Activated CD8-positive, alpha-beta T cell treated with anti-CD3 and anti-CD28 coated beads, Interleukin-2, amount 10 ng/mL, durations not matched to agents 7 days and 5 days (primary cell): ENCODE measurements at places on chromosomes 3 and 15. TPM values are rescaled to one million over a fixed set of nuclear protein-coding genes. Genes with fewer than 3 reads are reported as not detected.

Gene SLC51A
- not detected for total RNA-seq

Gene SNTN
- total RNA-seq: not detected

Gene ZDHHC19
- not detected for total RNA-seq

Gene XYLB
- total RNA-seq: 6.1 TPM

Gene CD200
- 1.4 TPM for total RNA-seq

Gene RTP4
- total RNA-seq: 12.9 TPM

Gene GOLGA6D
- not detected for total RNA-seq

Gene NEDD4
- 6.2 TPM for total RNA-seq

Gene OR5K2
- total RNA-seq: not detected

Gene FILIP1L
- total RNA-seq: 1.7 TPM

Gene SNURF
- total RNA-seq: 10.3 TPM

- H3K27ac ChIP-seq: no peak overlapping the region
- no peak for DNase-seq
- H3K36me3 ChIP-seq: no peaks in the 10 kb centered on the region
- no peaks in the 10 kb centered on the region for H3K27me3 ChIP-seq
- H3K4me1 ChIP-seq: no peaks in the 10 kb centered on the region
- H3K4me3 ChIP-seq: no peak overlapping the region
These were observed 181.8 kb downstream of the TBC1D2B start for GRCh38 chr15:77895742-77896141.

GRCh38 chr15:90082140-90082715, 20.0 kb downstream of the IDH2 start:
- H3K27ac ChIP-seq: no peak overlapping the region
- H3K27me3 ChIP-seq: no peaks in the 10 kb centered on the region
- DNase-seq: no peak
- H3K4me1 ChIP-seq: peaks cover 7% of the 10 kb centered on the region

- H3K27ac ChIP-seq: no peak overlapping the region
- H3K4me1 ChIP-seq: no peaks in the 10 kb centered on the region
- no peak overlapping the region for H3K4me3 ChIP-seq
- no peaks in the 10 kb centered on the region for H3K36me3 ChIP-seq
These were observed 23.6 kb upstream of the LRRC34 start for GRCh38 chr3:169836078-169836941.

GRCh38 chr15:74835312-74835823, 7.6 kb downstream of the ULK3 start:
- H3K4me1 ChIP-seq: no peaks in the 10 kb centered on the region
- DNase-seq: peak; percentile 54
- H3K4me3 ChIP-seq: no peak overlapping the region
- H3K27ac ChIP-seq: no peak overlapping the region
- H3K36me3 ChIP-seq: peaks cover 22% of the 10 kb centered on the region

- no peak overlapping the region for H3K4me3 ChIP-seq
- H3K27me3 ChIP-seq: no peaks in the 10 kb centered on the region
- no peaks in the 10 kb centered on the region for H3K36me3 ChIP-seq
These were observed 366.0 kb downstream of the PTPRG start for GRCh38 chr3:61927332-61927731.

- H3K36me3 ChIP-seq: no peaks in the 10 kb centered on the region
These were observed 169.6 kb upstream of the GADL1 start for GRCh38 chr3:31064021-31064420.

DNA sequence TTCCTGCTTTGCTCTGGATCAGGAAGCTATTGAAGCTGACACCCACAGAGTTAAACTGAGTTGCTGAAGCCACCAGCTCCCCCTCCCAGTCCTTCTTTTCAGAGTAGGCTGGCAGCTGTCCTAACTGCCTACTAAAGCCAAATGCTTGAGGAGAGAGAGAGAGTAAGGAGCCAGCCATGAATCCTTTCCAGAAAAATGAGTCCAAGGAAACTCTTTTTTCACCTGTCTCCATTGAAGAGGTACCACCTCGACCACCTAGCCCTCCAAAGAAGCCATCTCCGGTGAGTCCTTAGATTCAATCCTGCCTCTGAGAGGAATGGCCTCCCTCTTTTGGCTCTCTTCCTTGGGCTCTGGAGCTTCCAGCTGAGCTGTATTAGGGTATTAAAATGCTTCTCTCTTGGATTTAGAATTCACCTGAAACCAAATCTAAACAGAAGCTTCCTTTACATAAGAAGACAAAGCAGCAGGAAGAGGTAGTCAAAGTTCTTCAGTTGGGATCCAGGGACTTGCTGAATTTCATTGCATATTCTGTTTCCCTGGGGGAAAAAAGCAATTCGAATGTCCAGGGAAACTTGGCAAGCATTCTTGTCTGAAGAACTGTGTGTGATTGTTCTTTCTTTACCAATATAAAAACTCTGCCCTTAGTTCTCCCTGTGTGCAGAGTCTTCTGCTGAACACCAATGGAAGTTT, at the start of gene SLC15A2:
Gene SLC15A2, plus strand, starts transcription at position 101 of the 690 bp plus-strand sequence. Its CDS starts 76 bp downstream, at position 177.
- H3K4me3 ChIP-seq: no peak within 1 kb of the TSS
- H3K4me1 ChIP-seq: no peaks in the 10 kb centered on the region
- no peak within 1 kb of the TSS for H3K27ac ChIP-seq
- H3K27me3 ChIP-seq: no peaks in the 10 kb centered on the region
- no peak for DNase-seq

- no peak overlapping the region for H3K27ac ChIP-seq
- H3K4me3 ChIP-seq: no peak overlapping the region
- no peaks in the 10 kb centered on the region for H3K36me3 ChIP-seq
- no peaks in the 10 kb centered on the region for H3K27me3 ChIP-seq
These were observed 95.6 kb downstream of the IMPG2 start for GRCh38 chr3:101224739-101225138.

DNA sequence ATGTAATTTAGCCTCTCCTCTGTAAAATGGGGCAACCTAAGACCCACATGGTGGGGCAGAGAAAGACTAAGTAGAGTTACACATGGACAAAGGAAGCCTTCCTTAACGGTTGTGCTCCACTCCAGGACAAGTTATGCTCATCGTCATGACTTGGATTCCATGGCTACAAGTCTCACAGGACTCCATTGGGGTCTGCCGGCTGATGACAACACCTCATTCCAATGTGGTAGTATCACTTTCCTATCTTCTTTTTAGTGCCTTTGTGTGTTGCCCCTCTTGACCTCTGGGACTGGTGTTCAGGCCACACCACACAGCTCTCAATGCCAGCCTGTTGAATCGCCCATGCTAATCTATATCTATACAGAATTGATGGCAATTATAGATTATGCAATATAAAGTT, 181.3 kb upstream of the WNT5A start:
- peaks cover 5% of the 10 kb centered on the region for H3K27me3 ChIP-seq
- DNase-seq: no peak
- H3K4me1 ChIP-seq: peaks cover 12% of the 10 kb centered on the region
- H3K27ac ChIP-seq: no peak overlapping the region

DNA sequence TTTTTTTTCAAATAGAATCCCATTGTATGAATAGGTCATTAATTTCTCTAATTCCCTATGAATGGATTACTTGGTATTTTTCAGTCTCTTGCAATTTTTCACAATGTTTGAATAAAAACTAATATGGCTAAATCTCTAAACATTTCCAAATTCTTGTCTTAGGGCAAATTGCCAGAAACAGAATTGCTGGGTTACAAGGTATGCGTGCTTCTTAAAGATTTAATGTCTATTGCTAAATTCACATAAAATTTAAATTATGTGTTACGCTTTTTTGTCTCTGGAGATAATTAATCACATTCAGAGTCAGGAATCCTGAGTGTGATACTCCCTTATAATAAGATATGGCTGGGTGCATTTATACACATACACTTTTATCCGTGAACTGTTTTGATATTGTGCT, 264.5 kb upstream of the TBL1XR1 start:
- no peaks in the 10 kb centered on the region for H3K27me3 ChIP-seq
- no peaks in the 10 kb centered on the region for H3K36me3 ChIP-seq
- no peak overlapping the region for H3K4me3 ChIP-seq
- DNase-seq: no peak

GRCh38 chr3:197024881-197025735, 4.5 kb downstream of the MELTF start:
- DNase-seq: no peak
- H3K27ac ChIP-seq: no peak overlapping the region
- H3K4me3 ChIP-seq: no peak overlapping the region
- H3K27me3 ChIP-seq: no peaks in the 10 kb centered on the region

- no peaks in the 10 kb centered on the region for H3K27me3 ChIP-seq
- peak within 1 kb of the TSS; percentile 92 for H3K4me3 ChIP-seq
- peaks cover 25% of the 10 kb centered on the region for H3K4me1 ChIP-seq
- H3K36me3 ChIP-seq: peaks cover 45% of the 10 kb centered on the region
- DNase-seq: no peak
- peak within 1 kb of the TSS; percentile 95 for H3K27ac ChIP-seq
These were observed at the start of gene MSL2 for GRCh38 chr3:136196064-136196400. TSS of gene MSL2 (minus strand) at chr3:136196335. CDS start at chr3:136195113, 1,222 bp downstream.

DNA sequence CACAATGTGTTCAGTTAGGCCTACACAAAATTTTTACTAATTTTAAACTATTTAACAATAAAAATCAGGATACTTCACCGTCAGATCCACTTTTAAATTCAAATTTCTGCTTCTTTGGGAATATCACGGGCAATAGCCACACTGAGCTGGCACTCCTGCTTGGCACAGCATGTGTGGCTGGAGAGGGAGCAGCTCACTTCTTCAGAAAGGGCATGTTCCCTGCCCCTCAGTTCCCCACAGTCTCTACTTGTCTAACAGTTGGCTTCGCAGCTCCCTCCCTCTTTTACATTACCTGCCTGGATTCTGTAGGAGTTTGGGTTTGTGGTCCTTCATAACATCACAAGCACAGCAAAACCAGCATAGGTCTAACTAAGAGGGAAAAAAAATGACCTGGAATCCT, 76.0 kb upstream of the TRIM42 start:
- no peak overlapping the region for H3K4me3 ChIP-seq
- no peak overlapping the region for H3K27ac ChIP-seq
- H3K27me3 ChIP-seq: peaks cover 2% of the 10 kb centered on the region
- DNase-seq: no peak
- no peaks in the 10 kb centered on the region for H3K4me1 ChIP-seq

DNA sequence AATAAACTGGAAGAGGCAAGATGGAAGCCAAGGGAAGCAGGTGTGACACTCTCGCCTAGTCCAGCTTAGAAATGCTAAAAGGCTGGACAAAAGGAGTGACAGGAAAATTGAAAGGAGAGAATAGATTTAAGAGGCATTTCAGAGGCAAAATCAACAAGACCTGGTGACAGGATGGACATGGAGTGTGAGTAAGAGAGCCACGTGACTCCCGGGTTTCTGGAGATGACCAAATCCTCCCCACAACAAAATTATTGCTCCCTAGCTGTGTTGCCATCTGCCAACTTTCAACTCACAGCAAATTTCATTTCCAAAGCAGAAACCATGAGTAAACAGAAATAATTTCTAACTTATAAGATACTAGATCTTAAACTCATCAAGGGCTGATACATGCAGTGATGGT, 52.6 kb downstream of the MTHFS start:
- H3K27ac ChIP-seq: no peak overlapping the region
- H3K4me1 ChIP-seq: no peaks in the 10 kb centered on the region
- peaks cover 30% of the 10 kb centered on the region for H3K36me3 ChIP-seq
- no peak for DNase-seq

DNA sequence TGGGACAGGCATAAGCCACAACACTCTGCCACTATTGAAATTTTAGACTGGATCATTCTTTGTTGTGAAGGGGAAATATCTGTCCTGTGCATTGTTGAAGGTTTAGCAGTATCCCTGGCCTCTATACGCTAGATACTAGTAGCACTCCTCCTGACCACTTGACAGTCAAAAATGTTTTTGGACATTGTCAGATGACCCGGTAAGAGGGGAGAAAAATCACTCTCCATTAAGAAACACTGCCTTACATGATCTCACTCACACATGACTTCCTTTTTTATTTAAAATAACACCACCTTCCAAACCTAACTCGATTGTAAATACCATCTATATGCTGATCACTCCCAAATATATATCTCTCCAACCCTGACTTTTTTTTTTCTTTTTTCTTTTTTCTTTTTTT, 15.3 kb upstream of the HLTF start:
- H3K4me1 ChIP-seq: no peaks in the 10 kb centered on the region
- no peak for DNase-seq
- H3K4me3 ChIP-seq: no peak overlapping the region

GRCh38 chr3:35224565-35225295, 414.6 kb upstream of the ARPP21 start:
- H3K4me3 ChIP-seq: no peak overlapping the region
- H3K27me3 ChIP-seq: no peaks in the 10 kb centered on the region
- DNase-seq: no peak
- no peaks in the 10 kb centered on the region for H3K36me3 ChIP-seq
- no peaks in the 10 kb centered on the region for H3K4me1 ChIP-seq
- no peak overlapping the region for H3K27ac ChIP-seq

- no peak overlapping the region for H3K4me3 ChIP-seq
- no peak for DNase-seq
- H3K27ac ChIP-seq: no peak overlapping the region
- H3K4me1 ChIP-seq: no peaks in the 10 kb centered on the region
These were observed 134.9 kb downstream of the FEZF2 start for GRCh38 chr3:62238431-62238830.

- no peaks in the 10 kb centered on the region for H3K4me1 ChIP-seq
- DNase-seq: no peak
- H3K27me3 ChIP-seq: no peaks in the 10 kb centered on the region
- H3K36me3 ChIP-seq: no peaks in the 10 kb centered on the region
- no peak overlapping the region for H3K27ac ChIP-seq
These were observed 441.1 kb upstream of the DPH6 start for GRCh38 chr15:35987056-35987455.

GRCh38 chr15:52052066-52052935, 33.3 kb downstream of the MAPK6 start:
- no peak overlapping the region for H3K27ac ChIP-seq
- peaks cover 7% of the 10 kb centered on the region for H3K4me1 ChIP-seq
- H3K4me3 ChIP-seq: no peak overlapping the region

GRCh38 chr3:142809259-142809658, 79.6 kb downstream of the PCOLCE2 start:
- no peak overlapping the region for H3K27ac ChIP-seq
- DNase-seq: no peak
- H3K27me3 ChIP-seq: peaks cover 9% of the 10 kb centered on the region
- H3K36me3 ChIP-seq: no peaks in the 10 kb centered on the region
- no peak overlapping the region for H3K4me3 ChIP-seq
- H3K4me1 ChIP-seq: no peaks in the 10 kb centered on the region

DNA sequence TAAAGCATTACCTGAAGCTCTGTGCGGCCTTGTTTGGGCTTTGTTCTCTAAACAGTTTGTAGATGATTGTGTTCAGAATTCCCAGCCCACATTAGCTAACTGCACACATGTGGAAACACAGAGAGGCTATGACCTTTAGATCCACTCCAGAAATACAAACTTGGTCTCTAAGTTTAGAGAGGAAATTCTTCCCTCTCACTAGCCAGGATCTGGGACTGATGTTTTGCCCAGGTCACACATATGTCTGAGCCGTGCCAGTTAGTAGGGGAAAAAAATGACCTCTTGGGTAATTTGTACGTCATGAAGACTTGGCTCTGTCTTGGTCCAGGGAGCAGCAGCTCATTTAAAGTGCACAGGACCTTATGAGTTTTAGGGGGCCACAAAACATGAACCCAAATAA, 223.1 kb downstream of the RBMS3 start:
- H3K27ac ChIP-seq: no peak overlapping the region
- no peak for DNase-seq
- H3K4me3 ChIP-seq: no peak overlapping the region
- no peaks in the 10 kb centered on the region for H3K36me3 ChIP-seq
- H3K4me1 ChIP-seq: no peaks in the 10 kb centered on the region

GRCh38 chr15:90059208-90059985, 42.9 kb downstream of the IDH2 start:
- H3K27ac ChIP-seq: peak overlapping the region; percentile 84
- peaks cover 54% of the 10 kb centered on the region for H3K4me1 ChIP-seq
- H3K27me3 ChIP-seq: no peaks in the 10 kb centered on the region
- peaks cover 3% of the 10 kb centered on the region for H3K36me3 ChIP-seq
- peak; percentile 82 for DNase-seq
